ENCODE measurements at places on chromosomes 3 and 15. TPM values are rescaled to one million over a fixed set of nuclear protein-coding genes. Genes with fewer than 3 reads are reported as not detected.

DNA sequence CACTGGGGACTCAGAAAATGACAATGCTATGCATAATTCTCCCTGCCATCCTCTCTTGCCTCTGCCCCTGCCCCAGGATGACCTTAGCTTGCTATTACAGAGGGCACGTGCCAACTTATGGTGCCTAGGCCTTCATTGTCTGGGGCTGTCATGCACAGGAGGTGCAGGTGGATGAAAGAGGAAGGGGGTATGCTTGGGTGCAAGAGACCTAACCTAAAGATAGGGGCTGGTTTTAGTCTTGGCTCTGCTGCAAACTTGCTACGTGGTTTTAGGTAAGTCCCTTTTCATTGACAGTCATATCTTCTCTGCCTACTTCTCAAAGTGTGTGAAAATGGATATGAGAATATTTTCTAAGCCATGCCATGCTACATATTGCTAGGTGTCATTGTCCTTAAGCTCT is 161.3 kb downstream of the EPHB1 start:
- no peaks in the 10 kb centered on the region for H3K36me3 ChIP-seq
- DNase-seq: no peak
- H3K27me3 ChIP-seq: no peaks in the 10 kb centered on the region
- H3K4me1 ChIP-seq: no peaks in the 10 kb centered on the region
- no peak overlapping the region for H3K4me3 ChIP-seq

DNA sequence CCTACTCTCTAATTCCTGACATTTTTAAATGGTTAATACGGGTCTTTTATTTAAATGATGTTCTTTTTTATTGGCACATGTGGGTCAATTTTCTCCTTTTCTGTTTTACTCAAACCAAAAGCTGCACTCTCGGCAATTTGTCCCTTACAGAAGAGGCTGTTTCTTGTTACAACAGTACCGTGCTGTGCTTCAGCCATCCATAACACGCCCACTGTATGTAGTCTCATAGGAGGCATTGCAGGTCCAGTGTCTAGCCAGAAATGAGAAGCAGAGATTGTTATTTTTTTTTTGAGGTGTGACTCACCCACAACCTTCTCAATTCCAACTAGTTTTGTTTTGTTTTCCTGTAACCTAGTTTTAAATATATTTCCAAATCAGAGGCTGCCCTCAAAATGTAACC is 164.6 kb downstream of the GMNC start:
- DNase-seq: no peak
- H3K27ac ChIP-seq: no peak overlapping the region
- no peak overlapping the region for H3K4me3 ChIP-seq
- H3K27me3 ChIP-seq: peaks cover 21% of the 10 kb centered on the region

Gene SMAD6
- 0.43 TPM for total RNA-seq

Gene ULK4
- 7.5 TPM for total RNA-seq

Gene ROPN1
- total RNA-seq: not detected

Measured in activated T-helper 2 cell treated with anti-CD3 and anti-CD28 coated beads, Interferon-gamma antibody, Interleukin-2, Interleukin-4, amounts not matched to agents 10 μg/mL and 5 μg/mL and 100 μg/mL, durations not matched to agents 14 hours and 24 hours and 36 hours (primary cell).